ENCODE measurements at places on chromosomes 7 and 10.
A peak's percentile ranks its signal among the peaks of the same experiment; 100 is the strongest.

GRCh38 chr7:111735661-111736551 is 173.6 kb upstream of the IMMP2L start:
- DNase-seq: peak; percentile 62

GRCh38 chr7:15330943-15331342 is 230.9 kb downstream of the AGMO start:
- DNase-seq: no peak

- no peak for DNase-seq
Observed at GRCh38 chr7:157444843-157445135, 108.0 kb downstream of the DNAJB6 start.

- DNase-seq: no peak
Observed at GRCh38 chr10:109029870-109030269, 893.4 kb downstream of the XPNPEP1 start.

DNA sequence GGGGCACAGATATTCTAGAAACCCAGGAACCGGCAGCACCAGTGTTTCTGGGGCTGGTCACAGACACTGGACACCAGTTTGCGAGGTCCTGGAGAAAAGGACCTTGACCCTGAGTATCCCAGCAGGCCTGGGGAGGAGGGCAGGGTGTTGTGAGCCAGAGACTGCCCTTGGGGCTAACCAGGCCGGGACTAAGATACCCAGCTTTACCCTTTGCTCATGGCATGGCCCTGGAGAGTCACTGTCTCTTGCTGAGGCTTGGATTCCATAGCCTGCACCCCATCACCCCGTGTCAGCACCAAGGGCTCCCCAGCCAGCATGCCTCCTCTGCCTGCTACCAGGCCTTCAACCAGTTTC is 124.4 kb downstream of the COL26A1 start:
- no peak for DNase-seq

- DNase-seq: peak; percentile 63
Observed at GRCh38 chr7:41425926-41426325, 277.0 kb downstream of the INHBA start.

DNA sequence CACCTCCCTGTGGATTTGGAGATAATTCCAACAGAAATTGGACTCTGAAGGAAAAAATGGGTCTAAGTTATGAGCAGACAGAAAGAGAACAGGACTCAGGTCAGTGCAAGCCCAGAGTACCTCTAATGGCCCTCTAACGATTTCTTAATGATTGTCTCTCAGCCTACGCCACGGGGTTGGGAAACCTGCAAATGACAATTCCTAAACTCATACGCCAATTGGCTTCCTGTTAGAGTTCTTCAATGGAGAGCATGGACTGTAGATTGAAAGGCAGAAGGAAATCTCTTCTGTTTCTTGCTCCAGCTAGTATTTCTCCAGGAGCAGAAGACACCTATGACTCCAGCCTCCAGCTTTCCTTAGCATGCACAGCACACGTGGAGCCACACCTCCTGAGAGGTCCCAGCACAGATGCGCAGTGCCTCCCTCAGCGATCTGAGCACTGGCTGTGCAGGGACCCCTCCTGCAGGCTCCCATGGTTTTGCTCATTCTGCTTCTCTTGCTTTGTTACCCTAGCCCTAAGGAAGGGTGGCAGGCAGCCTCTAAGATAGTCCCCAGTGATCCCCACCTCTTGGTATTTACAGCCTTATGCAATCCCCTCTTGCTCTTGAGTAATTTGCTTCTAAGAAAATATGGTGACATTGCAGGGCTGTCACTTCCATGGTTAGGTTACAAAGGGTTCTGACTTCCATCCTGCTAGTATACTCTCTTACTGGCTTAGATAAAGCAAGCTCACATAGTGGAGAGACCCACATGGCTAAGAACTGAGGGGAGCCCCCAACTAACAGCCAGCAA is 30.1 kb downstream of the DENND11 start:
- no peak for DNase-seq

DNA sequence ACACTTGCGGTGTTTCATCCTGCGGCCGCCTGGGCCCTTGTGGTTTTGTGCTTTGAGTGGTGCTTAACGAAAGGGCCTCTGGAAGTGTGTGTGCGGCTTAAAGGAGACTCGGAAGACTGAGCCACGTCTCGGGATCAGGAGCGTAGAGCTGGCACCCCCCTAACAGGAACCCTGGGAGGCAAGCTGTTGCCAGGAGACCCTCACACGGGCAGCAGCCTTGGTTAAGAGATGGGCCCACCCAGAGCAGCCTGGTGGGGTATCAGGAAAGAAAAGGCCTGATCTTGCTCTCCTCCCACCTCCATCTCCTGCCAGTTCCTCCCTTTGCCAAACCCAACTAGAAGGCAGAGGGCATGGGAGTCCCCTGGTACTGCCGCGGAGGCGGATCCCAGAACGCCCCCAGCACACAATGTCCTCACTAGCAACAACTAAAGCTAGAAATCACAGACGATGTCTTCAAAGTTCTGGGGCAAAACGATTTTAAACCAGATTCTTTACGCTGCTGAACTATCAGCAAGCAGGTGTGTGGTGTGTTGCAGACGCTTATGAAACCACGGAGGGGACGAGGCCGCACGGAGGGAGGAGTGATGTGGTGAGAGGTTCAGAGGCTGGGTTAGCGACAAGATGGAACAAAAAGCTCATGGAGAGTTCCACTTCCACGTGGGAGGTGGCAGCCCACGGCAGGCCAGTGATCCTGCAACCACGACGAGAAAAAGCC is 67.0 kb upstream of the INPP5A start:
- no peak for DNase-seq

DNA sequence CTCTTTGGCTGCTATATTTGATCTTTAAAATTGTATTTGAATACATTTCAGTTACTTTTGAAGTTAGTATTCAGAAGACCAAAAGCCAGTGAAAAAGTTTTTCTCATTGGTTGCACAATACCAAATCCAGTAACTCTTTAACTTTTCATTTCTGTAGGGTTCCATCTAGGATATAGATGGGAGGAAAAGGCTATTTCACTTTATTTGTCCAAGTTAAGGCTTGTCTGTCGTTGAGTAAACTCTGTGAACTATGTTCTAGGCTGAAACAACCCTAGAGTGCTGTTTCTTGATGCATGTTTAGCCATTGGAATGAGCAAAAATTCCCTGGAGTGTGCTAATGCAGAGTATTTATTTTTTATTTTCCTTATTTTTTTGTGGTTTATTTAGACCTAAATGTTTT is 834.7 kb upstream of the KCND2 start:
- DNase-seq: no peak

- no peak for DNase-seq
Observed at GRCh38 chr10:69335063-69335587, 56.8 kb downstream of the HK1 start.

GRCh38 chr7:128359336-128359735 is 2.2 kb downstream of the PRRT4 start:
- DNase-seq: no peak

GRCh38 chr10:5711642-5712041 is 27.0 kb downstream of the TASOR2 start:
- DNase-seq: no peak

- no peak for DNase-seq
Observed at GRCh38 chr10:101030496-101031127, 317 bp downstream of the PDZD7 start.

DNA sequence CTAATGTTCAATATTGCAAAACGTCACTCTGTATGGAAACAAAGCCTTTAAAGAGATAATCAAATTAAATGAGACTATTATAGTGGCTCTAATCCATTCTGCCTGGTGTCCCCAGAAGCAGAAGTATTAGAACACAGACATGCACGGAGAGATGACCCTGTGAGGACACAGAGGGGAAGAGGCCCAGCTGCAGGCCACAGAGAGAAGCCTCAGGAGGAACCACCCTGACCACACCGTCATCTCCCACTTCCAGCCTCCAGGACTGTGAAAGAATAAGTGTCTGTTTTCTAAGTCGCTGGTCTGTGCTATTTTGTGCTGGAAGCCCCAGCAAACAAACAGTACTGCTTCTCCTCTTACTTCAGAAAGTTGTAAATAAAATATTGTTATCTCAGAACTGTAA is 283.5 kb upstream of the ADARB2 start:
- no peak for DNase-seq

DNA sequence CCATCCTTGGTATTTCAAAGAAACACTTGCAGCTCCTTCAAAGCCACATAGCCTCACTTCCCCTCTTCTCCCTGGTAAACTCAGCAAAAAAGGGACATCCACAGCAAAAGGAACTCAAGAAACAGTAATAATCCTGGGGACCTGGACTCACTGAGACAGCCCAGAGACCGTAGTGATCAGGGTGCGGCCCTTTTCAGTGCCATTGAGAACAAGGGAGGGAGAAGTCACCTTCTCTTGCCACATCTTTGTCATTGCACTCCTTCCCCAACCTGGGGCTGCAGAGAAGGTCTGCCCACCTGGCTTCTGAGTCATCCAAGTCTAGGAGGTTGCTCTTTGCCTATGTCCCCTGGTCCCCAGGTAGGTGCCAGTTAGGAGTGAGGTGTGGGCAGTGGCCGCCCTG is 93.9 kb upstream of the SH2B2 start:
- no peak for DNase-seq

DNA sequence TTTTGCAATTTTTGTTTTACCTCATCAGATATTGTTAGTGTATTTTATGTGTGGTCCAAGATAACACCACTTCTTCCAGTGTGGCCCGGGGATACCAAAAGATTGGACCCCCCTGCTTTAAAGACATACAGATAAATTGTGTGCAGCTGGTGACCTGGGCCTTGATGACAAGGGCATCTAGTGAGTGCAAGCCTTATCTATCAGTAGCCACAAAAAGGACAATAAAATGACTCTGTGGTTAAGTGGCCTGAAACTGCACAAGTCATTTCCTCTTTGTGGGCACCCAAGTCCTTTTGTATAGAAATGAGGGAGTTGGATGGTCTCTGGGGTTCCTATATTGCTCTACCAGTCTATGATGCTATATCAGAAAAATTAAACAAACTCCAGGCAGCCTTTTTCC is 98.1 kb downstream of the PARD3 start:
- DNase-seq: no peak

GRCh38 chr10:105473170-105473569 is 832.1 kb downstream of the SORCS3 start:
- DNase-seq: no peak

DNA sequence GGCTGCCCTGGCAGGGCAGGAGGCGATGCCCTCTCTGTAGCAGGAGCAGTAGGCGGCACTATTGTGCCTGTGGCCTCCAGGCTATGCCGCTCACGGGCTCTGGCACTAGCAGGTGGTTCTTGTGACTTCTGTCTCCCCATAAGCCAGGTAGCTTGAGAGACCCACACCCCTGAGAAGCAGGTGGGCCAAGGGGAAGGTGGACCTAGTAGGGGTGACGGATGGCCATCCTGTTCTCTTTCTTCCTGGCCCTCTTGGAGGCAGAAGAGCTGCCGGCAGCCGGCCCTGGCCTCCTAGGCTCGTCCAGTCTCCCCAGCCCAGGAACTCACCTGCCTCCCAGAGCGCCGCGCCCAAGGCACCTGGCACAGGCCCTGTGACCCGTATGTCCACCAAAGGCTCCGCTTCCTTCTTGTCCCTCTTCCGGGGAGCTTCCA is 15.4 kb downstream of the MMRN2 start:
- no peak for DNase-seq

DNA sequence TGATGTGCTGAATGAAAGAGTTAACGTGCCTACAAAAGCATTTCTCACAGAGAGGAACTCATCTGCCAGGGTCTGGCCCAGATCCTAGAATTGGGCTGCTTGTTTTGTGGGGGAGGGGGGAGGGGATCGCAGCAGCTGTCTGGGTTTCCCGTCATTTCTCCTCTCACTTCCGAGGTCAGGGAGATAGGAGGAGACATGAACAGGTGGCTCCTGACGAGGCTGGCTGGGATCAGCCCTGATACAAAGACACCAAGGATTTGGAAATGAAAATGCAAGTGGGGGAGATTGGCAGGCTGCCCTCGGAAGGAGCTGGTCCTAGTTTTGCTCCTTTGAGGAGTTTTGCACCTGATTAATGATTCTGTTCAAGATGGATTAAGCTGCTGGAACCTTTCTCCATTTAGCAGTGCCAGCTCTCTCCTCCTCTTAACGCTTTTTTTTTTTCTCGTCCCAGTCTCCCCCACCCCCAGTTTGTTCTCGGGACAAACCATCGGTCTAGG is 86.8 kb upstream of the KMT2C start:
- DNase-seq: no peak

DNA sequence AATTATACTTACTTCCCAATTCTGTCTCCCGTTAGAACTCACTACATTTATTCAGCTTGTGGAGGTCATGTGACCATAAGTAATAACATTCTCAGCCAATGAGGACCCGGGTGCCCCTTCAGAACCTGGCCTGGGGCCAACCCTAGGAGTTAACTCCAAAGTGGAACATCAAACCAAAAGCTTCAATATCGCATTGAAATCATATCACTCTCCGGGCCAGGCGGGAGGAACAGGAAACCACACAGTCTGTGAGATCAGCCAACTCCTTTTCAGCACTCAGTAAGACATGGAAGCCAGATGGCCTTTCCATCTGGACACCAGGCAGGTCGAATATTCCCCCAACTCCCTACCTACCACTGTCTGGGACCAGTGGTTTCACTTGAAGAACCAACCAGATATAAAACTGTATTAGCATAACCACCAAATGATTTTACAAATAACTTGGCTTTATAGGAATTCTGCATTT is 5.5 kb downstream of the CREB3L2 start:
- DNase-seq: peak; percentile 87

GRCh38 chr10:24483701-24484100 is 240.0 kb downstream of the ARHGAP21 start:
- peak; percentile 21 for DNase-seq

GRCh38 chr10:26755443-26755903 is 58.0 kb downstream of the PDSS1 start:
- DNase-seq: peak; percentile 27

- no peak for DNase-seq
Observed at GRCh38 chr7:128076196-128076795, 45.1 kb upstream of the LRRC4 start.

GRCh38 chr7:158975526-158976467 is 119.4 kb downstream of the DYNC2I1 start:
- no peak for DNase-seq

GRCh38 chr10:87987206-87987605 is 123.8 kb downstream of the PTEN start:
- no peak for DNase-seq

- DNase-seq: no peak
Observed at GRCh38 chr7:27434756-27435400, 192.3 kb downstream of the EVX1 start.

DNA sequence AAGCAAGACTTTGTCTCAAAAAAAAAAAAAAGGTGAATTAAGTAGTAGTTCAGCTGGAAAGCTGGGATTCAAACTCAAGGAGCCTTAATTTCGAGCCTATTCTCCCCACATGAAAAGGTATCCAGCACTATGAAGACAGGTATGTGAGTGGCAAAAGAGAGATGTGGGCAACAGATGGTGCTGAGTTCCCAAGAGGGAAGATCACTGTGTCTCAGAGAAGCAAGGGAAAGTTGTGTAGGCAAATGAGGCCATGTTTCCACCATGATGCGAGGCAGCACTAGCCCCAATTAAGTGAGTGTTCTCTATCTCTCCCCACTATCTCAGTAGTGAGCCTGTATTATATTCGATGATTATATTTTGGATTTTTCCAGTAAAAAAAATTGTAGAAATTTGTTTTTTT is 19.8 kb upstream of the ST7 start:
- DNase-seq: no peak

- DNase-seq: no peak
Observed at GRCh38 chr10:100819424-100819823, 74.0 kb downstream of the PAX2 start.

All from brain microvascular endothelial cell (primary cell).